HTR-8/SVneo (cell line): ENCODE measurements at places on chromosomes 3 and 15.
A peak's percentile ranks its signal among the peaks of the same experiment; 100 is the strongest.

DNA sequence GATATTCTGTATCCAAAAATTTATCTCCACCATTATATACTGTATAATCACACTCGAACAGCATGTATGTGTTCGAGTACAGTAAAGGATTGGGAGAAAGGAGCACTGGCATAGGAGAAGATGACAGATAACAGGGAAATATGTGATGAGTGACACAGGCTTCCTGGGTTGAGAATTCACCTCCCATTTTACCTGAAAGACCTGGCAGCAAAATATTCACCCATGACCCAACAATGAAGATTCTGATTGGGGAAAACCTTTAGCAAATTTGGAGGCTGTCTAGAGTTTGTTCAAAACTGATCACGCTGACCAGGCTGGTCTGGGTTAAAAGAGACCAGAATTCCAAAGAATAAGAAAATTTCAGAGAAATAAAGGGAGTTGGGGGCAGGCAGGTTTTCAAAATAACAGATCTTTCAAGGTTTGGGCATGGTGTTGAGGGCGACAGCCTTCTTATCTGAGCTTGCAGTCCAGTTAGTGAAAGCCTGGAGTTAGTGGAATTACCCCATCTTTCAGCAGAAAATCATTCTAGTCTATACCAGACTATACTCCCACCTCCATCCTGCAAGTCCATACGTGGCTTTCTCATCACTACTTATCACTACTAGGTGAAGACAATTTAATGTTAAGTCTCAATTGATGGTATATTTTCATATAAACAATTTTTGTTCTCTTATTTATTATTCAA lies 42.8 kb upstream of the RSL24D1 start:
- no peak for DNase-seq

GRCh38 chr3:140955645-140956044 lies 14.0 kb downstream of the SLC25A36 start:
- DNase-seq: no peak

- DNase-seq: no peak
Measured at GRCh38 chr3:40043444-40043755, 234.0 kb downstream of the MYRIP start.

GRCh38 chr3:56125358-56126005 lies 342.8 kb downstream of the ERC2 start:
- peak; percentile 59 for DNase-seq

- no peak for DNase-seq
Measured at GRCh38 chr3:39317571-39318169, 11.8 kb upstream of the CCR8 start.

- DNase-seq: peak; percentile 33
Measured at GRCh38 chr15:84947947-84948830, 33.5 kb upstream of the PDE8A start.

- DNase-seq: no peak
Measured at GRCh38 chr3:84946240-84946639, 12.5 kb upstream of the CADM2 start.

DNA sequence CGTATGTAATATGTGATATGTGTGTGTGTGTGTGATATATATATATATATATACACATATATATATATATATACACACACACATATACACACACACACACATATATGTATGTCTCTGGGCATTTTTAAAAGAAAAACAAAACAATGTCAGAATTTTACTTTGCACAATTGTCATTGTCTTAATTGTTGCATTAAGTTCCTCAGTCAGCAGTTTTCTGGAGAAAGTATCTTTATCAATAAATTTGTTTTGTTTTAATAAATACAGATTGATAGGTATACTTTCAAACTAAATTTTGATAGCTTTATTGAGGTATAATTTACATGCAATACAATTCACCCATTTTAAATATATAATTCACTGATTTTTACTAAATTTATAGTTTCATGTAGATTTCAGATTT lies 62.9 kb upstream of the SENP5 start:
- DNase-seq: no peak

DNA sequence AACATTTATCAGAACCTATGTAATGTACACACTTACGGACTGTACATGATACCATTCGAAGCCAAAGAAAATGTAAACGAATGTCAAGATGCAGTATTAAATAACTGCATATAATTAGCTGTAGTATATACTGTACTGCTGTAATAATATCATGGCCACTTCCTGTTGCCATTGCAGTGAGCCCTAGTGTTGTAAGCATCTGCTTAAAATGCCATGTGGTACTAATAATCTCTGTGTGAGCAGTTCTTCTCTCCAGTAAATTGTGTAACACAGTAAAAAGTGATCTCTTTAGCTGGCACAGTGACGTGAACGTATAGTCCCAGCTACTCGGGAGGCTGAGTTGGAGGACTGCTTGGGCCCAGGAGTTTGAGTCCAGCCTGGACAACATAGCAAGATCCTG lies 8.6 kb downstream of the SPG11 start:
- DNase-seq: no peak

GRCh38 chr3:32502946-32503286 lies 264 bp upstream of the CMTM6 start:
- DNase-seq: no peak

DNA sequence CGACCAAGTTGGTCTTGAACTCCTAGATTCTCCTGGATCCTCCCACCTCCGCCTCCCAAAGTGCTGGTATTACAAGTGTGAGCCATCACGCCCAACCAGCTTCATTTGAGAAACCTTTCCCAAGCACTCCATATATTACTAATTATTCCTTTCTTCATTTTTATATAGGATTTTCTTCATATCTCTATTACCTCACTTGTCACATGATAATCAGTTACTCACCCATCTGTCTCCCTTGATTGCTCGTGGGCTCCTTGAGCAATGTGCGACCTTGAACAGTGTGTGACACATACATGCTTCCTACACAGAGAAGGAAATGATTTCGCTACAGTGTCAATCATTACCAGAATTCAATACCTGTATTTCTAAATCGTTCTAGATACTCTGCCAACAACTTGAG lies 110.7 kb upstream of the C2CD4B start:
- DNase-seq: no peak

- no peak for DNase-seq
Measured at GRCh38 chr3:61522626-61523025, 38.7 kb upstream of the PTPRG start.

GRCh38 chr15:85760049-85760448 lies 34.7 kb downstream of the KLHL25 start:
- no peak for DNase-seq

- DNase-seq: no peak
Measured at GRCh38 chr3:95407709-95408463, 1345.0 kb downstream of the NSUN3 start.

- no peak for DNase-seq
Measured at GRCh38 chr15:63292771-63293170, 15.4 kb downstream of the APH1B start.

GRCh38 chr3:15708882-15709677 lies 88.7 kb downstream of the ANKRD28 start:
- no peak for DNase-seq

- DNase-seq: no peak
Measured at GRCh38 chr15:29299784-29300183, 30.2 kb upstream of the NSMCE3 start.

GRCh38 chr3:71568207-71568606 lies 15.3 kb downstream of the FOXP1 start:
- DNase-seq: no peak

- DNase-seq: no peak
Measured at GRCh38 chr3:138213398-138214085, 26.4 kb downstream of the ARMC8 start.

GRCh38 chr3:102195198-102195948 lies 239.4 kb upstream of the ZPLD1 start:
- no peak for DNase-seq

DNA sequence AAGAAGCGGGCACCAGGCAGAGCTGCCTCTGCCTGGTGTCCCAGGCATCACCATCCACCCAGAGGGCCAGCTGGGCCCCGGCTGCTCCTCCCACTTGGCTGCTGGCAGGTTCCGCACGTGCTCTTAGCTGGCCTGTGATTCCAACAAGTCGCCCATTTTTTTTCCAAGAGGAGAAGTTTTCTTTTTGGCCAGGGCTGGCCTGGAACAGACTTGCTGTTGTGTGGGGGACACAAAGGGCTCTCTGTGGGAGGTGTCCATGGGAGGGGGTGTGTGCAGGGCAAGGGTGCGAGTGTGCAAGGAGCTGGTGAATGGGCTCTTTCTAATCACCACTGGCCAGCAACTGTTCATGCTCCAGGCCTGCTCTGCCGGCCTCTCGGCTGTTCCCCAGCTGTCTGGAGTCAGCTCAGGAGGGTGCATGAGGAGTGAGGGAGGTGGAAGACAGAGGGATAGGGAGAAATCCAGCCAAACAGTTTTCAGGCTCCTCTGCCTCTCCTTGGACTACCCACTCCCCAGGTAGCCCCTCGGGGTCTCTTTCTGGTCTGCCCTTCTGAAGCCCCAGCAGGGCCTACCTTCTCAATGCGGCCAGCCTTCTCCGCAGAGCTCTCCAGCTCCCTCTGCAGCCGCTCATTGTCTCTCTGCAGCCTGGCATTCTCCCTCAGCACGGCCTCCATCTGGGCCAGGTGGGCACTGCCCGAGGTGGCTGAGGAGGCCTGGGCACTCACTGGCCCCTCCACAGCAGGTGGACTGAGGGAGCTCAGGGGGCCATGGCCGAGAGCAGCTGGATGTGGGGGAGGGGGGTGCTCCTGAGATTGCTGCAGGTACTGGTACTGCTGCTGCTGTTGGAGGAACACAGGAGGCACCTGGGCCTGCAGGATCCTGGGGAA lies 7.1 kb downstream of the AMOTL2 start:
- no peak for DNase-seq

DNA sequence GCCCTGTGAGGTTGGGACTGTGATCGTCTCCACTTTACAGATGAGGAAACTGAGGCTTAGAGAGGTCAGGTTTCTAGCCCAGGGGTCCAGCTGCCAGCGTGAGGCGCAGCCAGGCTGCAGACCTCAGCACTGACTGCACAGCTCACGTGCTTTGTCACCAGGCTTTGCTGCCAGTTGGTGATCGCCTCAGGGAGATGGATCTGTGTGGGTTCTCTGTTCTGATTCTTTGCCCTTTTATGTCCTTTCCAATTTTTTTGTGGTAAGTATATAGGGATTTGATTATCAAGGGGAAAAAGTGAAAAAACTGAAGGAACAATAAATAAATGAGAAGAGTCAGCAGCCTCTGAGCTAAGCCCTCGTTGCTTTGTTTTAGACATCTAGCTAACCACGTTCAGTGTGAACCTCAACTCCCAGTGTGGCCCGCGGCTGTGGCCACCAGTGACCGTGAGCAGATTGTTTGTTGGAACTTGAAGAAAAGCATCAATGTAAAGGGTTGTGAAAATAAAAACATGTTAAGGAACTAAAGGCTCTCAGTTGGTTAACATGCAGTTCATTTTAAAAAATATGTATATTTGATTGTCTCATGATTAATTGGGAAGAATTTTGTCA lies 117.6 kb downstream of the PDE8A start:
- no peak for DNase-seq

DNA sequence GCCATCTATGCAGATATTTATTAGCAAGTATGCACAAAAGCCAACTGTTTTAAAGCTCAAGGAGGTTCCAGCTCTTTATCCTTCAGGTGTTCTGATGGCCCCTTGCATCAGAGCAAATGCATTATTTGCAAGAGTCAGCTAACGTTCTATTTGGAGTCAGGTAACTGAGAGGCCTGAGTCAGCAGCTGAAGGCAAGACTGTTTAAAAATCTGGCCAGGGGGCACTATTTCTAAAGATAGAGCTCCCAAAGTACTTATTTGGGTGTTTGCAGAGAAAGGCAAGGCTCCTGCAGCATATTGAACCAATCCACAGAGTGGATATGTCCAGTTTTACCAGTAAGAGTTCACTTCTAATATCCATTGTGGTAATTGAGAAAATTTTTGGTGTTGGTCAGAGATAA lies 146.1 kb downstream of the LRTM1 start:
- DNase-seq: no peak

DNA sequence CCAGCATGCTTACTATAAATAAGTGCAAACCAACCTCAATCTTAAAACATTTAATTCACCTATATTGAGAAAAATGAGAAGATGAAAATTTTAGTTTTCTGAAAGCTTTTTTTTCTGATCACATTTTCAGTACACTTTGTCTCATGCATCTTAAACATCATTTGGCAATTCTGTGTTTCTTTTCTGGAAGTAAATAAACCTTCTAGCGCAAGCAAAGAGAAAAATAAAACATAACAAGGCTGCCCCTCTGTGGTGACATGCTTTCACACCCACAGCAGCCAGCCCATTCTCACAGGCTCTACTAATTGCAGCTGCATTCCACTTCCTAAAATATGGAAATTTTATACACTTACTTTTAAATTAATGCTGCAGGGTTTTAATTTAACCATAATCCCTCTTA lies 90.1 kb downstream of the NEK10 start:
- DNase-seq: peak; percentile 6

DNA sequence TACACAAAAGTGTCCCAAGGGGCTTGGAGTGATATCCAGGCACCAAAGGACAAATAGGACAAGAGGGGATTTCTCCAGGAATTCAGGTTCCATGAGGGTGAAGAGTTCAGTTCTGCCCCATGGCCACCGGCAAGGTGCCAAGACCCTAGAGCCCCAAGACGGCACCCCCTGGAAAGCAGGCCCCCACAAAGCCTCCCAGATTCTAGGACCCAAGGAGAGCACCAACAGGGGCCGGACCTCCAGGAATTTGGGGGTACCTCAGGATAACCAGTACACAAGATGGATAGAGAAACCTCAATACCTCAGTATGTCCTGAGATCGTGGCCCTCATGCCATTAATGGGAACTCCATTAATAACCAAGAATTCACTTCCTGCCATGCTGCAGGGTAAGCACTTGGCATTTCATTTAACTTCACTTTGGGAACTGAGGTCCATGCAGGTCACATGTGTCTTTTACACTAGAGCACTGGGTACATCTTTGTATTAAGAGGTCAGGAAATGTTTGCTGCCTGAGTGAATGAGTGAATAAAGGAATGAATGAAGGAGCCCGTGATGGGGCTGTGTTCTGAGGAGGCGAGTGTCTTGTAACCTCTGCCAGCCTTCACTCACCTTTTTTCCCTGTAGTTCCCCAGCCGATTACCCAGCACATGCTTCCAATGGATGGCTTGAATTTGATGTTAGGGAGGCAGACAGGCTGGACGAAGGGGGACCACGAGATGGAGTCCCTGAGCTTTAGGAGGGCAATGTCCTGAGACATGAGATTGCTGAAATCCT lies 15.5 kb upstream of the PRSS50 start:
- DNase-seq: peak; percentile 32

DNA sequence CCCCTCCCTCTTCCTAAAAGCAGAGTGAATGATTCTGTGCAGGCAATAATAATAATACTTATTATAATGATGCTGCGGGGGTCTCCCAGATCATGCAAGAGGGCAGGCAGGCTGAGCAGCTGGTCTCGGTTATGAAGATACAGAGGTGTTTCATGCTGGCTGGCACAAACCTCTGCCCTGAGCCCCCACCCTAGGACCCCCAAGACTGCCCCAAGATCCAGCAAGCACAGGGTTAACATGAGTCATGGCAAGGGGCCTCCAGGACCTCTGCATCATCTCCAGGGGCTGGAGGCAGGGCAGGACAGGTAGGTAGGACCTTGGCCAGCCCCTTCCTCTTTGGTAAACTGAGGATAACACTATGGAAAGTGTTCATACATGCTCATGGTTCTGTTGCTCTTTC lies 2.7 kb downstream of the MGLL start:
- DNase-seq: no peak
